ENCODE measurements at places on chromosomes 1 and 21.

- DNase-seq = no peak
Observed at GRCh38 chr1:167499106-167499505, 19.2 kb downstream of the CD247 start.

GRCh38 chr21:36479415-36480402, at the start of gene CLDN14:
TSS of gene CLDN14 (minus strand) at chr21:36480122. CDS start at chr21:36461695, 18,427 bp downstream.
- no peak for DNase-seq

GRCh38 chr1:16019644-16020277, 1.9 kb upstream of the HSPB7 start:
- no peak for DNase-seq

GRCh38 chr1:61388566-61388965, 306.2 kb downstream of the NFIA start:
- no peak for DNase-seq

DNA sequence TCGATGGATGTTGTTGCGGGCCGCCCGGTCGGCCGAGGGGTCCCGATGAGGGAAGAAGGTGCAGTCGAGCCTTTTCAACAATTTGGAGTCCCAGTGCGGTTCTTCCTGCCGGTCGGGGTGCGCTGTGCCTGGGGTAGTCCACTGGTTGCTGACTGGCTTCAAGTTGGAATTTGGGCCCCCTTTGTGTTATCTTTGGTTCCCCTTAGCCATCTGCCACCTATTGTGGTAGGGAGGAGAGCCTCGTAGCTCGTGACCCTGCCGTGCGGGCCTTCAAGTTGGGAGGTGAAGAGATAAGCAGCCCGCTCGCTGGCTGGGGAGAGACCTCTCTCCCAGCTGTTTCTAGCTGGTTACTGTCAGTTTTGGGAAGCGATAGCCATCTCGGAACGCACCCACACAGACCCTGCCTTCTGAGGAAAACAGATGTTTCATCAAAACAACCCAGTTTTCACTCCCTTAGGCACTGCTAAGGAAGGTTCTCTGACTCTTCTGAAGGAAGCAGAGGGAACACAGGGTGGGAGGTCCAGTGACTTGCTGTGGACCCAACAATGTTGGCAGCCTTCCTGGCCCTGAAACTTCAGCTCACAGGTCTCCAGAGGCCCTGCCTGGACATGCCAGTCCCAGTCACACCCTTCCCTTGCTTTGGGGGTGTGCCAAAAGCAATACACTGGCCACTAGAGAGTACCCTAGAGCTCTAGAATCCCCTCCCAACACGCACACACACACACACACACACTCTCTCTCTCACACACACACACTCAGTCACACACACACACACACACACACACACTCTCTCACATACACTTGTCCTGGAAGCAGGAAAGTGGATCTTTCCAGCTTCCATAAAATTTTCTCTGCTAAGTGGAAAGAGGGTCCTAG, 1.0 kb downstream of the BTG2 start:
- DNase-seq = no peak

DNA sequence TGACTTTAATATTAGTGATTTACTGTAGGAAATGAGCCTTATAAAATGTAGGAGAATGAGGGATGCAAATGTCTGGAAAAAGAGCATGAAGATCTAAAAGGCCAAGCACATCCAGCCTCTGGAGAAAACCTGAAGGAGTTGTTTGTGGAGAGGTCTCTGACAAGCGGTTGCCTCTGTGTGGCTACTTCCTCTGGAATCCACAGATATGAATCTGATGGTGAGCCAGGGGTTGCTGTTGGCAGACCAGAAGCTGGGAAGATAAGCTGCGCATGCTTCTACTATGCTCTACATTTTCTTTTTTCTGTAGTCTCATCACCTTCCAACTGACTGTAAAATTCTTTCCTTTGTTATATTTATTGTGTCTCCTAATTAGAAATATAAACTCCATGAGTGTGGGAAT, 248.6 kb downstream of the OLFM3 start:
- no peak for DNase-seq

DNA sequence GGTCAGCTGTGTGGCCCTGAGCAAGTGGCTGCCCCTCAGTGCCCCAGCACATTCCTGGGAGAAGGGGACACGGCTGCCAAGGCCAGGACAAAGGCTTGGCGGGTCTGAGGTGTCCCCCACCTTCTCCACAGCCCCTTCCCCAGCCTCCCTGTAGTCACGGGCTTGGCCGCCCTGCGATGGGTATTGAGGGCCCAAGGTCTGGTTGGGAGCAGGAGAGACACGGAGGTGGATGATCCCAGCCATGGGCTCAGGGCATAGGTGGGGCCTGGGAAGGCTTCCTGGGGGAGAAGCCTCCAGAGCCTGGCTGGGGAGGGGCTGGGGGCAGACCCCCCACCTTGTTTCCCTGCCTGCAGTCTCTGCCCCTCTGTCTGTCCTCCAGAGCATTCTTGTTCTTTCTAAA, 27.0 kb downstream of the TTC39A start:
- DNase-seq = no peak

GRCh38 chr1:109306832-109307273, at the start of gene MYBPHL:
TSS of gene MYBPHL (minus strand) at chr1:109307011. CDS start at chr1:109306991, 20 bp downstream.
- DNase-seq = no peak

- no peak for DNase-seq
Observed at GRCh38 chr1:116751621-116752020, 2.6 kb upstream of the CD2 start.
